ENCODE measurements at places on chromosomes 1 and 21. TPM values are rescaled to one million over a fixed set of nuclear protein-coding genes. Genes with fewer than 3 reads are reported as not detected.

DNA sequence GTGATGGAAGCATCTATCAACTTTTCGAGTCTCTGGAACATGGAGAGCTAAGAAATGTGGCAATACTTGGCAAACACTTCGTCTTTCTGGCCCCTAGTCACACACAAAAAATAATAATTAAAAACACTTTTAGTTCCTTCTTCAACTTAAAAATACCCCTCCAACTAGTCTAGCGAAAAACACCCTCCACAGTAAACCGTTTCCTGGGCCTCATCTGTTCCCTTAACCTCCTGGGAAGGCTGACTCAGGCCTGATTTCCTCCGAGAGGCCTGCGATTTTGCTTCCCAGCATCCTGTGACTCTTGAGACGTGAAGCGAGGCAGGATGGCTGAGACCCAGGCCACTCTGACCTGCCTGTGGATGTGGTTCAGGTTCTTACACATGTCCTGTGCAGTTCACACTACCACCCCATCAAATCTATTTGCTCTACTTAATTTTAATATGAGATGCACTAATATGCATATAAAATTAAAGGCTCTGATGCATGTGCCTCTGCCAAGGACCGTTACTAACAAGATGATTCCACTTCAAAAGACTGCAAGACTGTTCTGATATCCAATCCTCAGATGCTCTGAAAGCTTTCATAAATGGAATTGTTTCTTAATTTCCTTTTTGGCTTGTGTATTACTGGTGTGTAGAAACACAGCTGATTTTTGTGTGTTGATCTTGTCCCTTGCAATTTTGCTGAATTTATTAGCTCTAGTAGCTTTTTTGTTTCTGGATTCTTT is 3.5 kb downstream of the NAV1 start:
- no peak for DNase-seq

ARTN gene
- 3.9 TPM for polyA plus RNA-seq

DNA sequence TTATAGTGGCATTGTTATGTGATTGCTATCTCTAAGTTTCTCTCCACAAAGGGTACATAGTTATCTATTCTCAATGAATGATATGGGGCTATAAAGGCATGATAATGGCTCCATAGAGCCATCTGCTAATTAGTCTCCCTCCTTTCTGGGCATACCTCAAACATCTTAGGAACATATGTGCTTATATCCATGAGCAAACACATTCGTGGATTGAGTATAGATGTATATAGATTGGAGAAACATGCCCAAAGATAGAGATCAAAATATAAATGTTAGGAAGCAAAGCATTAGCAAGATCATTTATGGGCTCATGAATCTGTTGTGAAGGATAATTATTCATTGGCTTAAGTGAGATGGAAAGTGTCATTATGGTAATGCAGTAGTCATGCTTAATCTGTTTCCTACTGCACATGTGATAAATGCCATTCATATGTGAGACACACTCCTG is 155.8 kb upstream of the UBE2U start:
- no peak for DNase-seq

KANK4 gene
- polyA plus RNA-seq, result 10.9 TPM

GRCh38 chr1:23745515-23745914 is 2.2 kb downstream of the ELOA start:
- no peak for DNase-seq

DNA sequence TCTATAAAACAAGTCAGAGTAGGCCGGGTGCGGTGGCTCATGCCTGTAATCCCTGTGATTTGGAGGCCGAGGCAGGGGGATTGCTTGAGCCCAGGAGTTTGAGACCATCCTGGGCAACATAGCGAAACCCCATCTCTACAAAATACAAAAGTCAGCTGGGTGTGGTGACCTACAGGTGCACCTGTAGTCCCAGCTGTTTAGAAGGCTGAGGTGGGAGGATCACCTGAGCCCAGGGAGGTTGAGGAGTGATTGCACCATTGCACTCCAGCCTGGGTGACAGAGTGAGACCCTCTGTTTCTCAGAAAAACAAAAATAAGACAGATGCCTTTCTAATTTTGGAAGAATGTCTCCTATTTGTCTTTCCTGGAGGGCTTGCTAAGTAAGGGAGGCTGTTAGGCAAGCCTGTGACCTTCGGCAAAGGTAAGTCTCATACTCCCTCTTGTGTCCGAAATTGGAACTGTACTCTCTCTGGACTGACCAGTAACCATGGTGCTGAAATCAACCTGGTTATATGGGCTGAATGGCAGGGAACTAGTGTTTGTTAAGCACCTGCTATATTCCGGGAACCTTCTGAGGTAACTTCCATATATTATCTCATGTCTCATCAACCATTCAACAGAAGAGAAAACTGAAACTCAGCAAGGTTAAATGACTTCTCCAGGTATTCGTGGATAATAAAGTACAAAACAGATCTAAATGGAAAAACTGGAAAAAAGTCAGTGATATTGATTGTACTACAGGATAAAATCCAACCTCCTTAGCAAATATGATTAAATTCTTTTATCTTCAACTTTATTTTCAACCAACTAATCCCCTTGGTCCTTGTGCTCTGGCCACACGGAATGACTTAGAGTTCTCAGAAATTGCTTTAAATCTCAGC is 11.8 kb upstream of the RAB3B start:
- peak; percentile 61 for DNase-seq

GBP3 gene
- polyA plus RNA-seq, result 12.2 TPM

RGS8 gene
- polyA plus RNA-seq, result not detected

MPL gene
- polyA plus RNA-seq, result 0.86 TPM

- DNase-seq, result no peak
Measured at GRCh38 chr1:31642366-31642765, 2.3 kb downstream of the PEF1 start.

GRCh38 chr21:33286600-33287456 is 20.7 kb downstream of the IL10RB start:
- no peak for DNase-seq

DNA sequence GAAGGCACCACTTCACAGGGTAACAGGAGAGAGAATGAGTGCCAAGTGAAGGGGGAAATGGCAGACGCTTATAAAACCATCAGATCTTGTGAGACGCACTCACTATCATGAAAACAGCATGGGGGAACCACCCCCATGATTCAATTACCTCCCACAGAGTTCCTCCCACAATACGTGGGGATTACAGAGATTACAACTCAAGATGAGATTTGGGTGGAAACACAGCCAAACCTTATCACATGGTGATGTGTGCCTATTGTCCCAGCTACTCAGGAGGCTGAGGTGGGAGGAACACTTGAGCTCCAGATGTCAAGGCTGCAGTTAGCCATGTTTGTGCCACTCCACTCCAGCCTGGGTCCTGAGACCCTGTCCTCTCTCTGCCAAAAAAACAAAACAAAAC is 56.0 kb upstream of the DSCAM start:
- DNase-seq, result no peak

COL24A1 gene
- polyA plus RNA-seq, result 42.5 TPM

CLCA4 gene
- polyA plus RNA-seq, result not detected

DNA sequence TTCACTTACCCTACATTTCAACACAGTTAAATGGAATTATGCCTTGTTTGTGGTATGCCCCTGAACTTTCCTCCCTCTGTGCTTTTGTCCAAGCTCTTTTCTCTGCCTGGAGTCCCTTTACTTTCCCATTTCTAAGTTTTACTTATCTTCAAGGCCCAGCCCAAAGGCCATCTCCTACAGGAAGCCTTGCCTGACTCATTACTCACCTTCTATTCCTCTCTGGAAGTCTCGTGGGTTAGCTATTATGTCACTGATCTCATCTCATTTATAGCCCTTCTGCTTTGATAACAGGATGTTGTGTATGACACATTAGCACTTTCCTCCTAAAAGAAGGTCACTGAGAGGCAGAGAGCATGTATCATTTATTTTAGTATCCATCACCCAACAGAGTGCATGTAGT is 78.8 kb upstream of the CD1D start:
- no peak for DNase-seq

PKLR gene
- 0.09 TPM for polyA plus RNA-seq

GRCh38 chr1:75172556-75172955 is 38.4 kb downstream of the LHX8 start:
- no peak for DNase-seq

DNA sequence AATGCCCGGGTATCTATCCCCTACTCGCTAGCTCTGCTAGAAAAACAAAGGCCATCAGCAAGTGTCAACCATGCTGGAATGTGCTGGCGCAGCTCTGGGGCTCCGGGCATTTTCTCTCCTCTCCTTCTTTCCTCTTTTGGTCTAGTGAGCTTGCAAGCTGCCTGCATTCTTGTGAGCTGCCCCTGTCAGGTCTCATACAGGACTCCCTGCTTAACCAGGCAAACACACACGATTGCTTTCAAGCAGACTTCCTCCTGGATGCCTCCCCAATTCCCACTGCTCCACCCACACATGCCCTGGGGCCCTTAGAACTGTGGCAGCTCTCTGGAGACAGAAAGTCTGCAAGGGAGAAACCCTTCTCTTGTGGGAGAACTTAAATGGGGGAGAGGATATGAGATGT is 35.7 kb upstream of the SUCO start:
- DNase-seq, result no peak

ERRFI1 gene
- polyA plus RNA-seq, result 95.3 TPM

DNA sequence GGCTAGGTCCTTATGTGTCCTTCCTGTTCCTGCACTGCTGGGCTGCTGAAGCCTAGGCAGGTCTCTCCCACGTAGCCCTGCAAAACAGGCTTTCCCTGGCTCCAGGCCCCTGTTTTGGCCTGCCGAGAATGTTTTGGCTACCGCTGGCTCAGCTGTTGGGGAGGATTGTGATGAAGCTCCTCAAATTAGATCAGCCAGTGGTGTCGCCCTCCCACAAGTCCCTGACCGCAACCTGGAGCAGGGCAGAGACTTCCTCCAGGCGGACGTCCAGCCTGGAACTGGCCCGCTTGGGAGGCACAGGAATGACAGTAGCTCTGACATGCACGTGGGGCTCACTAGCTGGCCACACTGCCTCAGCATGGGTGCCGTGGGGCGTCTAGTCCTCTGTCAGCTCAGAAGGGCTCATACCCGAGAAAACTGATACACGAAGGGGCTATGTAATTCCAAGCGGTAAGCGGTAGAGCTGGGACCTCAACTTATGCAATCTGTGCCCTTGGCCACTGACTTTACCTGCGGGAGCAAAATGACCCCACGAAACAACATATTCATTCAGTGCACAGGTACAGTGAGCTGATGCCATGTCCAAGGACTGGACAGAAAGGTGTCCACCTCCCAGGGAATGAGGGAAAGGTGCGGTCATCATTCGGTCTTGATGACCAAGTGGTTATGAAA is 26.6 kb downstream of the DHRS3 start:
- DNase-seq, result no peak

GRCh38 chr1:167136191-167136614 is 42.3 kb downstream of the STYXL2 start:
- DNase-seq, result no peak

FAM72D gene
- polyA plus RNA-seq, result 1.7 TPM

GRCh38 chr1:43430831-43431230 is 22.9 kb downstream of the HYI start:
- DNase-seq, result no peak

ZNF593OS gene
- 2.0 TPM for polyA plus RNA-seq

DNA sequence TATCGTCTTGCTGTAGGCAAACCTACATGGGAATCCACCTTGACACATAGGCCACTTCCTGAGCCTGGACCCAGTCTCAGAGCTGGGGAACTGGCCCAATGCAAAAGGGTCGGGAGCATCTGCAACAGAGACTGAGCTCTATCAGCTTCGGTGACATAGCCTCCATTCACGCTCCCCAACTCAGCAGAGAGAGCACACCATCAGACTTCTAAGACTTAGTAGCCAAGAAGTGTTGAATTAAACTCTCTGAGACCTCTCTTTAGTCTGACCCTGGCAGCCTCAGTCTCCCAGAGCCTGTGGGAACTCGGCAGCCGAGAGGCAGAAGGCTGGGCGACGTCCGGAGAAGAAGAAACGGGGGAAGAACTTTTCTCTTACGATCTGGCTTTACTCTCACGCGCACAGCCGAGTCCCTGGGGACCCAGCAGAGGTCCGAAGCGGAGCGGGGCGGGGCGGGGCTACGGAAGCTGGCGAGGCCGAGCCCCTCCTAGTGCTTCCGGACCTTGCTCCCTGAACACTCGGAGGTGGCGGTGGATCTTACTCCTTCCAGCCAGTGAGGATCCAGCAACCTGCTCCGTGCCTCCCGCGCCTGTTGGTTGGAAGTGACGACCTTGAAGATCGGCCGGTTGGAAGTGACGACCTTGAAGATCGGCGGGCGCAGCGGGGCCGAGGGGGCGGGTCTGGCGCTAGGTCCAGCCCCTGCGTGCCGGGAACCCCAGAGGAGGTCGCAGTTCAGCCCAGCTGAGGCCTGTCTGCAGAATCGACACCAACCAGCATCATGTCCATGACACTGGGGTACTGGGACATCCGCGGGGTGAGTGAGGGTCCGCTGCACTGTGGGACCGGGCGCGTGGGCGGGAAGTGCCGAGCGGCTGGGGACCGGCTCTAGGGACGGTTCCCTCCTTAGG is at the start of gene GSTM4:
GSTM4 (plus strand) TSS at position 485 of the 905 bp plus-strand sequence; CDS start at position 776, 291 bp downstream.
- DNase-seq, result peak; percentile 75
